ENCODE measurements at places on chromosomes 11 and 22.

GRCh38 chr11:68643585-68643984, 40.8 kb upstream of the GAL start:
- DNase-seq: no peak

- no peak for DNase-seq
Observed at GRCh38 chr11:118434553-118435289, 1.6 kb upstream of the KMT2A start.

DNA sequence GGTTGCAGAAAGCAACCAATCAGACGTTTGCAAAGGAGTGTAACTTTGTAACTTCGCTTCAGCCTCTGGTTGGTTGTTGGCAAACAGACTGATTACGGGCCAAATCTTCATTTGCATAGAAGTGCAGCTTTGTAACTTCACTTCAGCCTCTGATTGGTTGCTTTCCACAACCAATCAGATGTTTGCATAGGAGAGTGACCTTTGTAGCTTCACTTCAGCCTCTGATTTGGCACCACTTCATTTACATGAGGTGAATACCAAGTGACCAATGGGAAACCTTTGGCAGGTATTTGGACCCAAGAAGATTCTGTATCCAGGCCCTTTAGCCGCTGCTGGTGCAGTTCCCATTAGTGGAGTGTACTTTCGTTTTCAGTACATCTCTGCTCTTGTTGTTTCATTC, 16.0 kb downstream of the USP47 start:
- DNase-seq: peak; percentile 61

DNA sequence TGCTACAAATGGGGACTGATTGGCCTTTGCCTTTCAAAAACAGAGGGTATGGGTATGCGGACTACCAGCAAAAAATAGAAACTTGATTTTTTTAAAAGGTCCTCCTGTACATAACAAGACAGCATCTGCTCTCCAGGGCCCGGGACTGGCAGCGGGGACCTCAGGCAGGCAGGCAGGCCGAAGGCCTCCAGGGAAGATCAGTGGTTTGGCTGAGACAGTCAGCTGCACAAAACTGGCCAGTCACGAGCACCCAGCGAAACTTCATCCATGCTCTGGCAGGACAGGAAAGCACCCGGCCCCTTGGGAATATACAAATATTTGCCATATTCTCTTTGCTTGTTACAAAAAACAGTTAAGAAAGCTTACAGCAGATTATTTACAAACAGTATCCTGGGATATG, 11.0 kb downstream of the RPL27A start:
- DNase-seq: no peak

GRCh38 chr11:93239966-93240365, 42.2 kb upstream of the SLC36A4 start:
- DNase-seq: no peak

- no peak for DNase-seq
Observed at GRCh38 chr11:11442791-11443190, 89.7 kb upstream of the CSNK2A3 start.

DNA sequence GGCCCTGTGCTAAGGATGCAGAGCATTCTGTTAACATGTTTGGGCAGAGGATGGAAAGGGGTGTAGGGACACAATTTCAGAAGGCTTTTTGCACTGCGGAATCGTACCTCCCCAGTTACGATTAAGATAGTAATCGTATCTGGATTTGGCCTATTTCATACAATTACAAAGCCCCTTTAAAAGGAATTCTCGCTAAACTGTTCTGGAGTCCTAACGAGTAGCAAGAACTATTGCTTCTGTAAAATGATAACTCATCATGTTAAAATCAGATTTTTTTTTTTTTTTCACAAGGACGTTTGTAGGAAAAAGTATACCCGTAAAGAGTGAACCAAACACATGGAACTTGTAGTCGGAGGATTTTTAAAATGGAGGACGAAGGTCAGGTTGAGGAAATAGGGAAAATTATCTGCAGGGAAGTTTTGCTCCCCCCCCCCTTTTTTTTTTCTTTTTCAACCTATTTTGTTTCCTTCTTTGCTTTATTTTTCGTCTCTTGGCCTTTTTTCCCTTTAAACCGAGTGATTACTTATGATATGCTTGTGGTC, 934 bp downstream of the HSD17B12 start:
- no peak for DNase-seq

DNA sequence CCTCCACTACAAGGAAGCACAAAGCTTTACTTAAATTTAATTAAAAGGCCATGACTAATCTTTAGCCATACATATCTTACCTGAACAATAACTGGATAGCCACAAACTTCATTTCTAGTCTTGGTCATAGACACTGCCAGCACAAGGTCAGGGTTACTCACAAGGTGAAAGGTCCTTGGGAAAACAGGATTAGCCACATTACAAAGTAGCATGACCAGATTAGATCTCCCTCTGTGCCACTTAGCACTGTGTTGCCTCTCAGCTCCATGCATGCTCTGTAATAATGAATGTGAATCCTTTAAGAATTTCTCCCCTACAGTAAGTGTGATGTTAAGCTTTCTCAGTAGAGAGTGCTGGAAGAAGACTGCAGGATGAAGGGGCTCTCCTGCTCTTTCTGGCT, 325.1 kb upstream of the MPPED2 start:
- no peak for DNase-seq

DNA sequence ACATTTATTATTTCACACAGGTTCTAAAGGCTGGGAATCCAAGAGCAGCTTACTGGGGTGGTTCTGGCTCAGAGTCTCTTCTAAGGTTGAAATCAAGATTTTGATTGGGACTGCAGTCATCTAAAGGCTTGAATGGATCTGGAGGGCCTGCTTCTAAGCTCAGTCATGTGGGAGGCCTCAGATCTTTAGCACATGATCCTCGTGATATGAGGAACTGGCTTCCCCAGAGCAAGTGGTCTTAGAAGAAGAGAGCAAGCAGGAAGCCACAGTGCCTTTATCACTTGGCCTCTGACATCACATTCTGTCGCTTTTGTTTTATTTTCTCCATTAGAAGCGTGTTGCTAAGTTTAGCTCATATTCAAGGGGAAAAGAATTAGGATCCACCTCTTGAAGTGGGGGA, 88.9 kb downstream of the ARFGAP2 start:
- peak; percentile 66 for DNase-seq

All from GDM1 (cell line).